ENCODE measurements at places on chromosomes 3 and 15.

DNA sequence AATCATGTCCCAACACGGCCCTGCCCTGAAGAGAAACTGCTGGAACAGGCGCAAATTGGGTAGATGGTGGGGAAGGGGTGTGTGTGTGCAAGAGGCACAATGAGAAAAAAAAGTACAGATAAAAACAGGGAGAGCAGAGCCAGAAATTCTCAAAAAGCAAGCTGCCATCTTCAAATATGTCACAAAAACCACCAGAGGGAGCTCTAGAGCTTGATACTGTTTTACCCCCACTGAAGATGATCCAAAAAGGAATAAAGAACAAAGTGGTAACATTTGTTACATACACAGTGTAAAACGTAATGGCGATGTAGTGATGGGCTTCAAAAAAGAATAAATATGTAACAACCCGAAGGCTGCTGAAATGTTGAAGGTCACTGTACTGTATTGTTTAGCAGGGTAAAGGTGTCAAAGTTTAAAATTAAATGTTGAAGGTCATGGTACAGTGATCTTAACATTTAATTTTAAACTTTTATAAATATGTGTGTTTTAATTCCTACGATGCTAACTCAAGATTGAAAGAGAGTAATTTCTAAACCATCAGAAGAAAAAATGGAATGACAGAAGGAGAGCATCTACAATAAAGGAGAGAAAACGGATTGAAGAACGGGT, 6.0 kb downstream of the SNRPA1 start:
- no peak for DNase-seq
- H3K4me3 ChIP-seq: no peak overlapping the region
- no peak overlapping the region for H3K27ac ChIP-seq

- no peaks in the 10 kb centered on the region for H3K27me3 ChIP-seq
- no peak for DNase-seq
- H3K27ac ChIP-seq: no peak overlapping the region
- H3K4me1 ChIP-seq: peaks cover 5% of the 10 kb centered on the region
- no peak overlapping the region for H3K4me3 ChIP-seq
Measured at GRCh38 chr15:83064859-83065258, 2.2 kb downstream of the BTBD1 start.

DNA sequence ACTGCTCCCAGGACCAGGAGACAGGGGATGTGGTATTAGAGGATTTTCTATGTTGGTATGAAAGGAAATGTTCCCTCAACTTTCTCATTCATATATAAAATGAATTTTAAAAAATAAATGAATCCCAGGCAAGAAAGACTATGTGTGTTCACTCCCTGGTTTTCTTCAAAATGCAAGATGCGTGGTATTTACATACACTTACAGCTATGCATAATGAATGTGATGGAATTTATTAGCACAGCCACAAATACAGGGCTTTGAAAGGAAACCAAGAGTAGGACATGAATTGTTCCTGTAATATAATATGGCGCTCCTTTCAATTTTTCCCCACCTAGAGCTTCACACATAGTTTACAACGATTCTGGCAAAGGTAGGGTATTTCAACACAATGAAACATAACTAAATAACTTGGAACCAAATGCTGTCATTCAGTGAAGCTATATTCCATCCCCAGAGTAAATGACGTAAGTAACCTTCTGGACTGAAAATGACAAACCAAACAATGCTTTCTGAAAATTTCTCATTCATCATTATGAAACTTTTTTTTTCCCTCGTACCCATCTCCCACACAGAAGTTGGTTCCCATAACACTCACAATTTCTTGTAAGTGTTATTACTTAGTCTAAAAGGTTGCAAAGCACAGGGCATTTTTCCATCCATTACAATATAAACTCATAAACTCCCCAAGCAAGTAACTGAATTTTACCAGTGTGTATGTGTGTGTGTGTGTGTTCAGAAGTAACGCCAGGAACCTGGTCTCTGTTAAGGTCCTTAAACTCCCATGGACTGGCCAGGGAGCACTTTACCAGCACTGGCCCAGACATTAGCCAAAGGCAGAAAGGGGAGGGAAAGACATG, 41.8 kb downstream of the CBLB start:
- H3K36me3 ChIP-seq: no peaks in the 10 kb centered on the region
- H3K27me3 ChIP-seq: no peaks in the 10 kb centered on the region
- no peak overlapping the region for H3K27ac ChIP-seq
- no peak for DNase-seq
- peaks cover 4% of the 10 kb centered on the region for H3K4me1 ChIP-seq

GRCh38 chr3:31035681-31036080, 141.2 kb upstream of the GADL1 start:
- no peaks in the 10 kb centered on the region for H3K4me1 ChIP-seq
- no peaks in the 10 kb centered on the region for H3K36me3 ChIP-seq
- H3K27ac ChIP-seq: no peak overlapping the region

- no peaks in the 10 kb centered on the region for H3K27me3 ChIP-seq
- H3K27ac ChIP-seq: no peak overlapping the region
- no peaks in the 10 kb centered on the region for H3K36me3 ChIP-seq
Measured at GRCh38 chr3:97719156-97719821, 45.3 kb upstream of the ARL6 start.

DNA sequence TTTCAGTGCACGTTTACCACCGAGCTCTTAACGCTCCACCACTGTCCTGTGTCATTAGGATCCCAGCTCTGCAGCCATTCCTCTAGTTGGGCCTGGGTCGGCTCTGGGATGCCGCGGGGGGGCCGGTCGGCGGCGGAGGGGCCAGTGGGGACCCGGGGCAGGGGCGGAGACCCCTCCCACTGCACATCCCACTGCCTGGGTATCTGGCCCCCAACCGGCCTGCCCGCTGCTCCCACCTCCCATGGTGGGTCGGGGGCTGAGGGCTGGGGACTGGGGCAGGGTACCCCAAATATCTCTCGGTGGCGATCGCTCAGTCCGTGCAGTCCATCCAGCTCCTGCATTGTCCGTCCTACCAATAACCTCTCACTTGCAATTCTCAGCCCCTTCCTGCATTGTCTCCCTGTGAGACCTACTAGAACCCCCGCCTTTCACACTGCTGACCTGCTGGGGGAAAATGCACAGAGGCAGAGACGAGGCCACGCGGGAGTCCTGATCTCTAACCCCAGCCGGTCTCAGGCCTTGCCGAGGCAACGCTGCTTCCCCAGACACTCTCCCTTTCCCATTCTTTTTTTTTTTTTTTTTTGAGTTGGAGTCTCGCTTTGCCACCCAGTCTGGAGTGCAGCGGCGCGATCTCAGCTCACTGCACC, 24.0 kb upstream of the MUC20 start:
- H3K4me1 ChIP-seq: peaks cover 2% of the 10 kb centered on the region
- no peak overlapping the region for H3K4me3 ChIP-seq

DNA sequence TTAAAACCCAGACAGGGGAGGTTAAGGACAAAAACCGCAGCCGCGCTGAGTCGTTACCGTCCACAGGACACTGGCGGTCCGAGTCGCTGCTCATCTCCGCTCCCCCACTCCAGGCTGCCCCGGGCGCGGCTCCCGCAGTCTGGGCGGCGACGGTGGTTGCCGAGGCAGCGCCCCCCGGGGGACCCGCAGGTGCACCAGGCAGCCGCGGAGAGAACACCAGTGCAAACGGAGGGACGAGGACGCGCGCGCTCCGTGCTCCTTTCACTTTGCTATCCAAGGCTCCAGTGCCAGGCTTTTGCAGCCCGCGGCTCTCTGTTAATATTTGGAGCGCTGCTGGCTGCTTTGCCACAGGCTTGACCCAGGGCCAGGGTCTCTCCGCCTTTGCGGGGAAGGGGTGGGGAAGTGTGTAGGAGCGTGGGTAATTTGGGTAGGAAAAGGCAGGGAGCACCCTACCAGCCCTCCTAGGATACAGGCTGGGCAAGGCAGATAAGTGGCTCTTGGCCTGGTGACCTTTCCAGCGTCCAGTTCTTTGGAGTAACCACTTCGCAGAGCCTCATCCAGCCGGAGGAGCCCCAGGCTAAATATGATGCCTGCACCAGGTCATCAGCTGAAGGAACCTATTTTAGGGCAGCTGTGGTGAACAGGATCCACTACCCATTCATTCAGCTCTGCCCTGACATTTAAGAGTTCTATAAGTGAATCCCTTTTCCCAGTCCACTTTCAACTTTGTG, at the start of gene GADL1:
Gene GADL1, minus strand, starts transcription at position 141 of the 731 bp plus-strand sequence. Its CDS starts 47 bp downstream, at position 94.
- no peak within 1 kb of the TSS for H3K27ac ChIP-seq
- no peaks in the 10 kb centered on the region for H3K27me3 ChIP-seq
- peak within 1 kb of the TSS; percentile 57 for H3K4me3 ChIP-seq
- no peaks in the 10 kb centered on the region for H3K4me1 ChIP-seq
- peak; percentile 69 for DNase-seq
- H3K36me3 ChIP-seq: no peaks in the 10 kb centered on the region

GRCh38 chr3:12708584-12709192, 44.8 kb upstream of the RAF1 start:
- peak; percentile 88 for DNase-seq
- H3K36me3 ChIP-seq: no peaks in the 10 kb centered on the region
- H3K27ac ChIP-seq: no peak overlapping the region
- H3K4me3 ChIP-seq: no peak overlapping the region
- no peaks in the 10 kb centered on the region for H3K27me3 ChIP-seq

- DNase-seq: no peak
- H3K27ac ChIP-seq: no peak overlapping the region
- no peaks in the 10 kb centered on the region for H3K4me1 ChIP-seq
- H3K4me3 ChIP-seq: no peak overlapping the region
- no peaks in the 10 kb centered on the region for H3K36me3 ChIP-seq
Measured at GRCh38 chr3:15659254-15659975, 57.9 kb downstream of the BTD start.

- no peak for DNase-seq
- no peak overlapping the region for H3K27ac ChIP-seq
Measured at GRCh38 chr3:23217872-23218554, 14.9 kb downstream of the UBE2E2 start.

DNA sequence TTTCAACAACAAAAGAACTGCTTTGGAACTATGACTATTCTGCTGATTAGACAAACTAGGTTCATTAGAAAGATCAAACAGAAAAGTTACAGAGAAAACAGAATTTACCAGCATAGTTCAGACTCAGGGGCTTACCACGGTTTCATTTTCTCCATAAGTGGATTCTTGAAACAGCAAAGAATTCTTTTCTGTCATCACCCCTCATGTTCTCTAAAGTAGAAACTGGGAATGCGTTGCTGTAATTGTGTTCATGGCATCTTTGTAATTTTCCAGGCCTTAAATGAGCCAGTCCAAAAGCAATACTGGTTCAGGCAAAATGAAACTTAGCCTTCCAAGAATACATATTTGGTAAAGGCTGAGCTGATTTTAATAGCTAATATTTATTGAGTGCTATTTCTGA, 287.8 kb downstream of the CHL1 start:
- H3K4me1 ChIP-seq: peaks cover 2% of the 10 kb centered on the region
- no peak overlapping the region for H3K27ac ChIP-seq
- H3K36me3 ChIP-seq: no peaks in the 10 kb centered on the region
- H3K4me3 ChIP-seq: peak overlapping the region; percentile 82
